SK-N-DZ (cell line): ENCODE measurements at places on chromosomes 4 and X.

DNA sequence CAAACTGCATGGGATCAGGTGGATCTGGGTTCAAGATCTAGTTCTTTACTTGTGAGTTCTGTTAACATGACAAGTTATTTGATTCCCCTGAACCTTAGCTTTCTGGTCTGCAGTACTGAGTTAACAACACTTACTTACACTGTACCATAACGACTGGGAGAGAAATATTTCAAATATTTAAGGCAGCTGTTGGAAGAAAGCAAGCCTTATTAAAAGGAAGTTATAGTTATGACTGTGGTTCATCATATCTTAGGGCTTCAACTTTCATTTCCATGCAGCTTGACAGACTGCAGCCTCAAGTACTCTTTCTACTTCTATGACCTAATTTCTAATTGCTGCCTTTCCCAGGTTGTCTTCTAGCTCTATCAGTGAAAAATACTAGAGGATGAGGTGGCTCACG, 40.0 kb upstream of the PDGFRA start:
- no peak for DNase-seq

DNA sequence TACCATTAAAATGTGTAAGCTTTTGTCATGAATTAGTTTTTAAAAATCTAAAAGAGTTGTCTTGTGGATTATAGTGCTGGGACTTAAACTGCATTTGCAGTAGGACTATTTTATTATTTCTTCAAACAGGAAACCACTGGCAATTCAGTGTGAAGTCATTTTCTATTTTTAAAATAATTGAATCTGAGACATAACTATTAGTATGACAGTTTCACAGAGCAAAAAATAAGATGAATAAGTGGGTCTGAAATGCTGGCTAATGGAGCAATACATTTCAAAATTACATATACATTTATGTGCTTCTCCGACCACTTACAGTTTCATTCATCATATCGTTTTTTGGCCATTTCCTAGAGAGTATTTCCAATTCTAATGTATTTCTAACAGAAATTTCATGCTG, 75.3 kb upstream of the RAPGEF2 start:
- no peak for DNase-seq

DNA sequence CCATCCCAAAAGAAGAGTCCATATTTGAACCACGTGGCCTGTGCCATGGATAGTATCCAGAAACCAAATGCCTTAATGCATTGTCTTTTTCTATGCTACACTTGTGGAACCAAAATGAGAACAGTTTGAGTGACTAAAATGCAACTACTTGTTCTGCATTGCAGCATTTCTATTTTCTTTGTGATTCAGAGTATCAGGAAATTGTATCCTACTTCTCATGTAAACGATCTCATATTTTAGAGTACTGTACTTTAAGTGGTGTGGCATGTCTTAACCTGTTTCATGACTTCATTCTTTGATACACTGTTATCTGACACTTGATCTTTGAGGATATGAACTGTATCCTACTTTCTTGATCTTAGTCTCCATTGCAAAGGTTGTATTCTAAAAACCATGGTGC, 167.2 kb upstream of the WDR1 start:
- no peak for DNase-seq

- DNase-seq, result peak; percentile 38
Observed at GRCh38 chrX:70030301-70030767, 19.4 kb downstream of the AWAT2 start.

GRCh38 chr4:167028976-167029375, 205.3 kb downstream of the SPOCK3 start:
- no peak for DNase-seq

DNA sequence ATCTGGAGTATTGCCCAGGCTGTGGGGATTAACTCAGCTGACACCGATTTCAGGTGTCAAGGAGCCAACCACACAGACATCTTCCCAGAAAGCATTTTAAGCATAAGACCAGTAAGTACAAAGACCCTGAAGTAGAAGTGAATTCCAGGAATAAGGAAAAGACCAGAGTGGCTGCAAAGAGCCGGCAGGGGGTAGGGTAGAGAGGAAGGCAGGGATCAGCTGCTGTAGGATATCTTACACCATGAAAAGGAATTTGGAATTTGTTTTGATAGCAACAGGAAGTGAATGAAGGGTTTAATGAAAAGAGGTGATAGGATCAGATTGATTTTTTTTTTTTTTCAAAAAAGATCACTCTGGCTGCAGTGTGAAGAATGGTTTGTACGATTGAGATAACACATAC, 113.6 kb upstream of the PPARGC1A start:
- no peak for DNase-seq

- DNase-seq, result no peak
Observed at GRCh38 chr4:6732441-6733357, 16.7 kb downstream of the BLOC1S4 start.

GRCh38 chrX:117610806-117611205, 505.8 kb downstream of the KLHL13 start:
- DNase-seq, result peak; percentile 59

- DNase-seq, result no peak
Observed at GRCh38 chrX:15988661-15989603, 134.3 kb upstream of the AP1S2 start.

GRCh38 chrX:79375340-79375739, 8.2 kb upstream of the ITM2A start:
- DNase-seq, result no peak

GRCh38 chr4:97104666-97105065, 1038.6 kb downstream of the STPG2 start:
- no peak for DNase-seq

- DNase-seq, result no peak
Observed at GRCh38 chr4:56668267-56668666, 12.8 kb downstream of the HOPX start.
